ENCODE measurements at places on chromosomes 6 and 20.

DNA sequence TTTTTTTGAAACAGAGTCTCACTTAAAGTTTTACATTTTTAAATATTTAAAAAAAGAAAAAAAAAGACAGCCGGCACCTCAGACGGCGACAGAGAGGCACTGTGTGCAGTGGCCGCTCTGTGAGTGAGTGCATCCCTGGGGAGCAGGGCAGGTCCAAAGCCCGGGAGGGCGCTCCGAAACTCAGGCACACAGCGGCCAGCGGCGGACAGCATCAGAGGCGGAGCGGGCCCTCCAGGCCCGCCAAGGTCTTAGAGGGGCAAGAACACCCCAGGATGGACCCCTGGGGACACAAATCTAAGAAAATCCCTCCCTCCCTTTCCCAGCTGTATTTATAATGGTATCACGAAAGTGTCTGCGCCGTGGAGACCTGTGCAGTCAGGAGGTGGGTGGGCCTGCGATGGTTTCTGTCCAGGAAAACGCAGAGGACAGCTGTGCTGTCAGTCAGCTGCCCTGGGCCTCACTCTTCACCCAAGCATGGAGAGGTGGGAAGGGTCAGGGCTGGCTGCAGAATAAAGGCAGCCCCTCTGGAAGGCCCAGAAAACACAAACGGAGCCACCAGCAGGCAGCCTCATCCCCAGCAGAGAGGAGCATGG, 43.8 kb downstream of the TAF4 start:
- no peak for DNase-seq

GRCh38 chr6:23608931-23609435, 517.0 kb upstream of the NRSN1 start:
- no peak for DNase-seq

DNA sequence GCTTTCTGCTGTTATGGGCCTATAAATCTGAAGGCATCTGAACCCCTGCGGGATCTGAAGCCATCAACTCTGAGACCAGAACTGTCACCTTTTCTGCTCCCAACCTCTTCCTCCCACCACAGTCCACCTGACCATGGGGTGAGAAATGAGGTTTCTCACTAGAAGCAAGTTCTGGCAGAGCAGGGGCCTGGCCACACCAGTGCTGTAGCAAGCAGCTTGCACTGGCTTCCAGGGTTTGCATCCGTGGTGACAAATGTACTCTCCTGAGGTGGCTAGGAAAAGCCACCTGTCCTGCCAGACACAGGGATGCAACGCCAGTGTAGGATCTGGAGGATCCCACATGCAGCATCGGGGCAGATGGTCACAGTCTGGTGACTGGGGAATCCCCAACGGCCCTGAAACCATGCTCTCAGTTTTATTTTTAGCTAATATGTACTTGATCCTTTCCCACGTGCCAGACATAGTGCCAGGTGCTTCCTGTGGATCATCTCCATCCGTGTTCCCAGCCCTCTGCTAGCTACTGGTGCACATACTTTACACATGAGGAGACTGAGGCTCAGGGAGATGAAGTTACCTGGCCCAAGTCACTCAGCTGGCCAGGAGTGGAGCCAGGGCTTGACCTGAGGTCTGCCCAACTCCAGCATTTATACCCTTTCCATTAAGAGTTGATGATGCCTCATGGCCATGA, 122.1 kb upstream of the SPACA1 start:
- DNase-seq: no peak

GRCh38 chr6:100455230-100456124, 9.2 kb downstream of the SIM1 start:
- DNase-seq: peak; percentile 49

- DNase-seq: no peak
Measured at GRCh38 chr6:6007366-6008088, 802 bp upstream of the NRN1 start.

- DNase-seq: no peak
Measured at GRCh38 chr6:9136141-9136822, 700.9 kb upstream of the SLC35B3 start.

DNA sequence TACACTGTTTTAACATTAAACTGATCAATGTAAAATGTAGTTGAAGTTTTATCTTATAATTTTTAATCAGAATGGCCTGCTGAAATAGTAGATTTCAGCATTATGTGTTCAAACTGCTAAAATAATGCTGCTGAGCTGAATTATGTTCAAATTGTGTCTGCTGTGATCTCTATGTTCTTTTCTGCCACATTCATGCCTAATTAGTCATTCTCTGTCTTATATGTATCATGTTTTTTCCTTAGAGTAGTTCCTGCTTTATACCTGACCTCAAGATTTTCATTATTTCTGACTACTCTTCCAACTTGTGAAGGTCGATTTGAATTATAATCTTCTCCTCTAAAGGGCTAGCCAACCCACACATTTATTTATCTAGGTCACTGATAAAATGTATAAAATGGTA, 476.7 kb upstream of the EPHA7 start:
- DNase-seq: no peak

- no peak for DNase-seq
Measured at GRCh38 chr20:63889241-63890200, 5.4 kb upstream of the DNAJC5 start.
